ENCODE measurements at places on chromosomes 11 and 22.

GRCh38 chr11:126163074-126163700, 48.3 kb downstream of the RPUSD4 start:
- DNase-seq = no peak

- DNase-seq = no peak
Measured at GRCh38 chr11:36300650-36301049, 4.6 kb downstream of the PRR5L start.

- no peak for DNase-seq
Measured at GRCh38 chr22:25745341-25746011, 3.5 kb downstream of the MYO18B start.

DNA sequence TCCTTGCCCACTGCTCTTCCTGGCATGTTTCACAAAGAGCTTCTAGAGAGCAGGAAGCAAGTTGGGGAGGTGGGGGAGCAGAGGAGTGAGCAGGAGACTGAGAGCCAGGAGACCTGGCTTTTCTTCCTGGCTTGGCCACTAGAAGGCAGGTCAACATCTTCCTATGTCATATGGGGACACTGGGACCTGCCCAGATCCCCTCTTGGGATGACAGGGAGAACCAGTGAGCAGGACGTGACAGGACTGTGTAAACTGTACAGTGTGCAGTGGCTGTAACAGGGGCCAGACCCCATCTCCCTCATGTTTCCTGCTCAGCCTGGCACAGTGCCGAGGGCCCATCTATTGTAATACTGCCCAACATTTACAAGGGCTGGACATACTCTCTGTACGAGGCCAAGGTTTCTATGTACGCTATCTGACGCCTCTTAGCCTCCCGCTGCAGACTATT, 29.4 kb downstream of the GDPD5 start:
- no peak for DNase-seq
